ENCODE measurements at places on chromosomes 4 and X.
A peak's percentile ranks its signal among the peaks of the same experiment; 100 is the strongest.

DNA sequence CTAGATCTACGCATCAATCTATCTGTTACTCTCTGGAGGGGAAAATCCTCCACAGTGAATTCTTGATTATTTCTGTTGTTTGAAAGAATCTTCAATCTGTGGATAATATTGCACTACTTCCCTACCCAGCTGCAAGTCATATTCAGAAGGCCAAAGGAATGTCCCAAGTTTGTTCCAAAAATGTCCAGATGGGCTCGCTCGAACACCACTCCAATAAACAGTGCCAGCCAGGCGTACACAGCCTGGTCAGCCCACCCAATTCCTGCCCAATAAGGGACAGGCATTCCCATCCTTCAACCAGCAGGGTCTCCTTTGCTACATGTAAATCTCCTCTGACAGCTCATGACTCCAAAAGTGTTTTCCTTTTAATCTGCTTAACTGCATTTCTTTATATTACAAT, 80.7 kb upstream of the GPM6B start:
- no peak for DNase-seq

GRCh38 chr4:42344309-42344708, 53.0 kb upstream of the SHISA3 start:
- DNase-seq: no peak

DNA sequence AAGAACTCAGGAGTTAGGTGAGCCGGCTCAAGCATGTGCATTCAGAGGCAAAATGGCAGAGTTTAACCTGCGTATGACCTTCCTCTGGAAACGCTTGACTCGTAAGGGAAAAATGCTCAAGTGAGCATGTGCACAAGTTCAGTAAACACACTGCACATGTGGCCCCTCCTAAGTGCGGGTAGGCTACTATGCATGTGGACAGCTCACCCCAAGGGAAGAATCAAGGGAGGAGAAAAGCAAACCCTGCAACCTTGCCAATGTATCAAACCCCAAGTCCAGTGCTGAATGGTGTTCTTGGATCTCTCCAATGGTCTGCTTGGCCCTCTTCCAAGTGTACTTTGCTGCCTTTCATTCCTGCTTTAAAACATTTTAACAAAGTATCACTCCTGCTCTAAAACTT, 407.1 kb downstream of the ADAM29 start:
- no peak for DNase-seq

- DNase-seq: no peak
These were observed 196.4 kb downstream of the STIM2 start for GRCh38 chr4:27057053-27057452.

- DNase-seq: no peak
These were observed 24.3 kb downstream of the LINC00632 start for GRCh38 chrX:140733766-140734342.

GRCh38 chr4:25818371-25818871, 44.4 kb downstream of the SEL1L3 start:
- DNase-seq: peak; percentile 47

DNA sequence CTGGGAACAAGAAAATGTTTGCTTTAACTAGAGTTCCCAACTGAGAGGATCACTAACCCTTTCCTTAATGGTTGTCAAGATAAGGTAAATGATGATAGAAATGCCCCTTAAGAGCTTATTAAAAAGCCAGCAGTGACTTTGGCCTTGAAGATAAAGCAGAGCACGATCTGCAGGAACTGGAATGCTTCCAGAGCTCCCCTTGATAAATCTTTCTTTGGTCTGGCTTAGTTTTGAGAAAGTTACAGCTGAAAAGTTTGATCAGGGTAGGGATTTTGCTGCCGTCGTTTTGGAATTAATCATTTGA, 64.0 kb downstream of the PTTG2 start:
- DNase-seq: no peak
